Amygdala (tissue), 56 donors: ENCODE measurements at places on chromosomes 16 and 17.

- DNase-seq, result no peak
Observed at GRCh38 chr16:71311553-71312158, 22.5 kb upstream of the CMTR2 start.

DNA sequence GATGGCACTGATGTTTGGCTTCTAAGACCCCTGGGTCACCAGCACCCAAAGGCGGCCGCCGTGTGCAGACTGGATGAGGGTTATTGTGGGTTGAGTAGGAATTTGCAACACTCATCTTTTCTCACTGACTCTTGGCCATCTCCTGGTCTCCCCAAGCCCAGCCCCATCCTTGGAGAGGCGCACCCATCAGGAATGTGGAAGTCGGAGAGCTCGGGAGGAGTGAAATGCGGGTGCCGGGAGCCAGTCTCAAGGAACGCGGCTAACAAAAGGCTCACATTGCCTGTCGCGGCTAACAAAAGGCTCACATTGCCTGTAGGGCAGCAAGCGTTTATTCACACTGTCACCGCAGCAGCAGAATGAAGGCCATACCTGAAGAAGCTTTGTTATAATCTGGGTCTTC, 248.6 kb downstream of the FOXL1 start:
- no peak for DNase-seq

GRCh38 chr17:4810696-4811290, 3.8 kb downstream of the PLD2 start:
- DNase-seq, result no peak

DNA sequence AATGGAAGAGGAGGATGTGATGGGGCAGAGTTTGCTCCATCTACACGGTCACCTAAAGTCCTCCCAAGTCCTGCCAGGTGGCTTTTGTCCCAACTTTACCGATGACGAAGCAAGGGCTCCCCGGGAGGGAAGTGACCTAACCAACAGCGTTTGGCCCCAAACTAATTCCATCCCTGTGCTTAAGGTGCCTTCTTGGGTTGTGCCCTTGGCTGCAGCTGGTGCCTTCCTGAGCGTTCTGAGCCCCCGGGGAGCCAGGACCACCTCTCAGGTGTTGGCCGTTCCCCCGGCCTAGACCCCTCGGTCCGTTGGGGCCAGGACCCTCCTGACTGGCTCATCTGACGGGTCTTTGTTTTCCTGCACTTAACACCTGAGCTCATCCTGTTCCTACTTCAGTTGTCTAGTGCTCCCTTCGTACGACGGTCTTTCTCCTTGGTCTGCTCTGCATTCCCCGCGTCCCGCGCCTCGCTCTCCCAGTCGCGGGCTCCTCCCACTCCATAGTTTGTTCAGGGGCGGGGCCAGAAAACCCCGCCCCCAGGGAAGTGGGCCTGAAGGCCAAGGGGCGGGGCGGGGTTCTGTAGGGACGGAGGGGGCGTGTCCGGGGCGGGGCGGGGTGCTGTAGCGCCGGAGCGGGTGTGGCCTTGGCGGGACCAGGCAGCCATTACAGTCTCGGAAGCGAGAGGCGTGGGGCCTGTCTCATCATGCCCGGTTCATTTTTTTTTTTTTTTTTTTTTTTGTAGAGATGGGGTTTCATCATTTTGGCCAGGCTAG, 822 bp upstream of the ZSCAN10 start:
- peak; percentile 20 for DNase-seq

- no peak for DNase-seq
Observed at GRCh38 chr17:5272322-5272721, 9.8 kb upstream of the RABEP1 start.

DNA sequence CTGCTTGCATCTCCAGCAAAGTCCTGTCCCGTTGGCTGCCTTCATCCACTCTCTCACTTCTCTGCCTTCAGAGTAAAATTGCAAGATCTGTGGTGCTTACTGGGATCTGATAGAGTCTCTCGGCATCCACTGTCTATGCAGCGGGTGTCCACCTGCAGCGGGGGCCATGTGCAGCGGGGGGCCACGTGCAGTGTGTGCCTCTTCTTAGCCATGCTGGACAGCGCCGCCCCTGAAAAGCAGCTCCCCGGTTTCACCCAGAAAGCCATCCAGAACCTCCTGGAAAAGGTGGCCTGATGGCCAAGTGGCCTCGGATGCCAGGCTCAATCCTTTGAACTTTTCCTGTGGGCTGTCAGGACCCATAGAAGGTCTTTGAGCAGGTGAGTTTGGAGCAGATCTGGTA, 9.5 kb downstream of the STX4 start:
- DNase-seq, result no peak

GRCh38 chr17:16991349-16992009, 19.6 kb upstream of the TNFRSF13B start:
- peak; percentile 54 for DNase-seq

DNA sequence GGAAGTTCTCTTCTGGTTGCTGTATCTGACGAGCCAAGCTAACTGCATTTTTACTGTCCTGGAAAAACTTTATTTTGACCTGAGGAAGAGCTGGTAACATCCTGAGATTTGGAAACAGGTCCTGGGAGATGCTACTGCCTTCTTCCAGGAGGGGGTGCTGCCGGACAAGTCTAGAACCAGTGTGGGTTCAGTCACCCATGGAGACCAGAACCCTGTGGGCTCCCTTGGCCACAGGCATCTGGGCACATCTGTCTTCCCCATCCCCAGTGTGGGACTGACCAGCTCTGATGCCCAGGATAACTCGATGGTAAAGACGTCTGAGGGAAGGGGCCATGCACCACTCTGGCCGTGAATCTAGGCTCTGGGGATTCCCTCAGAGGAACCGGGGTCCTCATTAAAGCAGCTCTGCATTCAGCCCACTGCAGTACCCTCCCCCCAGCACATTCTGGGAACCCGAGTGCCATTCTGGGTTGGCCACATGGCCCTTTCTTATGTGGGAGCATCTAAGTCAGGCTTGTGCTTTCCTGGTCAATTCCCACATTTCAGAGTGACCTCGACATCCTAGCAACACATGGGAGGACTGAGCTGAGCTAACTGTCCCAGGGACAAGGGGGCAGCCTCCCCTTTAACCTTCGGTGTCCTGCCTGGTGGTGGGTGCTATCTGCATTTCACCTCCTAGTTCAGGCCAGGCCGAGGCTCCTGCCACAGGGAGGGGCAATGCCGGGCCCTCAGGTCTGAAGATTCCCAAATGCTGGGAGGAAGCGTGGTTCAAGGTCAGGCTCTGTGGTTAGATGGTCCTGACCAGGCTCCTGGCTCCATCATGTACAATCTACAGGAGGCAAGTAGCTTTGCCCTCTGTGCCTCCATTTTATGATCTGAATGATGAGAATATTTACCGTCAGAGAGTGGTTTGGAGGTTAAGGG, 6.4 kb downstream of the C16orf86 start:
- DNase-seq, result no peak

DNA sequence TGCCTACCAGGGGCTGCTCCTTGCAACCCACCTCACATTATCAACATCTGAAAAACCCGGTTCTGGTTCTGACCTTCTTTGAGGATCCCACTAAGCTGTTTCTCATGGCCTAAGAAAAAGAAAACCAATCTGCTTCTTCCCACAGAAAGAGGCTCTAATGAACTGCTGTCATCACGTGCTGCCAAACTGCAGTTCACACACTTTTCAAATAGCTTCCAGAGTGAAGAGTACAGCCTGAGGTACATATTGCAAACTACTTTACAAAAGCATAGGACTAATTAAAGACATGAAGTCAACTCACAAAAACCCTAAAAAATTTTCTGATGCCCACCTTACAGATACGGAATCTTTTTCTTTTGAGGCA, 36.7 kb downstream of the SMG6 start:
- DNase-seq, result no peak

DNA sequence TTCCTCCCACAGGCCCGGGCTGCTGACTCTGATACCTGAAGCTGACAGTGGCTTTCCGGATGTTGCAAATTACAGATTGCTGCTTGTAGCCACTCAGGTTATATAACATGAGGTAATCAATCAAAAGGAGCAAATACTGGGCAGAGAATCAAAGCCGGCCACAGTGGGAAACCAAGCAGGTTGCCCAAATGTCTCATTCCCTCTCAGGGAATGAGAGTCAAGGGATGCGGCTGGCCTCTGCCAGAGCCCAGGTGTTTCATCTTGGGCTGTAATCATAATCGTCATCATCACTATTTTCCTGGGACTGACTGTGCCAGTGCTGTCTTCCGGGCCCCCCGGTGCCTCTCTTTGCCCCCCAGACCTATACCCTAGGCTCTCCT, 292.4 kb upstream of the FOXF1 start:
- DNase-seq, result no peak

GRCh38 chr17:28230011-28230410, 89.0 kb upstream of the TMEM97 start:
- DNase-seq, result no peak

DNA sequence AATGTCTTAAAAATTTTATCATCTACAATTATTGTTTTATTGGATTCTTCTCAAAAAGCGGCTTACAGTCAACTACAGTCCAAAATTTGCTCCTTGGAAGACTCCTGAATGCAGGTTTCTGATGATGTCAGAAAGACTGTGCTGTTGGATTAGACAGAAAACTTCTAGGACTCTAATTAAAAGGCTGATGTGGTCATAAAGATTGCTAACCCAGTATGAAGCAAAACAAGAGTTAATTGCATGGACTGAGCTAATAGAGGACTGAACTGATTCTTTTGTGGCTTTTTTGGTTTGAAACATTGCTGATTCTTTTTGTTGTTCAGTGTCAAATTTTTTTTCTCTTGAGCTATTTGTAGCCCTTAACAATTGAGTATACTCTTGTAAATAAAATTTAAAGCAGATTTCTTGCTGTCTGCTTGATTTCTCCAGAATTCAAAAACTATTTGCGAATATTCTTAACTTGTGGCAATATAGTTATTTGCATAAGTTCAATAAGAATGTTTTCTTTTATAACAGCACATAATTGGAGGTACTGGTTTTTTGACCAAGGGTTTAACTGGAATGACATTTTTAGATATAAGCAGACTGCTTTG, 33.1 kb upstream of the LCMT1 start:
- no peak for DNase-seq

DNA sequence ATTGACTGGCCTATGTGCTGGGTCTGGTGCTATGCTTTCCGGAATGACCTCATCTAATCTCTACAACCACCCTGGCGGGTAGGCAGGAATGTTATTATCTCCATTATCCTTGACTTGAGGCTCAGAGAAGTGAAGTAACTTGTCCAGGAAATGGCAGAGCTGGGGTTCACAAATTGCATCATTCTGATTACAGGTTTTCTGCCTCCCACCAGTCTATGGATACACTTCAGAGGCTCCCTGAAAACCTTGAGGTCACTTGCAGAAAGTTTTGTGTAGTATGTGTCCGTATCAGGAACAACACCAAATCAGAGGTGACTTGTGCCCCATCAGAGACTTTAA, 19.1 kb downstream of the NOD2 start:
- no peak for DNase-seq

GRCh38 chr17:61689610-61690180, 98.7 kb upstream of the NACA2 start:
- DNase-seq, result no peak

GRCh38 chr16:14628806-14629611, 1.1 kb downstream of the PARN start:
- DNase-seq, result no peak

GRCh38 chr17:72151565-72152386, 31.0 kb downstream of the SOX9 start:
- DNase-seq, result peak; percentile 51

- DNase-seq, result no peak
Observed at GRCh38 chr17:56026915-56027314, 126.4 kb upstream of the ANKFN1 start.

DNA sequence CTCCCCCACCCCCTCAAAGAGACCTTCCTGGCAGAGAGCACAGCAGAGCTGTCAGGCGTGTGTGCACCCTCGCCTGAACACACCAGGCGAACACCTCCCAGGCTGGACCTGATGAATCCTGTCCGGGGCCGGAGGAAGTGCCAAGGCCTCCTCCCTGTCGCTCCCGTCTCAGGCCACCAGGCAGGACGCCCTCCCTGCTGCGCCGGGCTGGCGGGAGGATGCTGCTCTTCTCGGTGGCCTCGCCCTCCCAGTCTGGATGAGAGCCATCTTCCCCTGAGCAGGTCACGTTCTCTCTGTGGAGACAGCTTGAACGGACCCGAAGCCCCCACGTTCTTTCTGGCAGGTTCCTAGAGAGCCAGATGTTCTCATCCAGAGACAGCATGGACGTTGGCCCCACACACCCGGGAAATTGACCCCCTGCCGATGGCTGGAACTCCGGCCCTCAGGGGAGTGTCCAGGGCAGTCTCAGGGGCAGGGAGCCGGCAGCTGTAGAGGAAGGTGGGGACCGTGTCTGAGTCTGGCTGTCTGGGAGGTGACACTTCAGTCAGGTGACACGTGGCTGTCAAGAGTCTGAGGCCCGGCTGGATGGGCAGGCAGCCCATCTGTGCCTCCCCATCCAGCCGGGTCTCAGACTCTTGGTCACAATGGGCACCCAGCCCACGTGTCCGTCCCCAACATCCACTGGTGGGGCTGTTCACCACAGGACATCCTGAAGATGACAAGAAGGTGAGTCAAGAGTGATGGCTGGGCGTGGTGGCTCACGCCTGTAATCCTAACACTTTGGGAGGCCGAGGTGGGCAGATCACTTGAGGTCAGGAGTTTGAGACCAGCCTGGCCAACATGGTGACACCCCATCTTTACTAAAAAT, 5.0 kb upstream of the TIMP2 start:
- DNase-seq, result no peak

GRCh38 chr16:47503936-47504335, 42.8 kb downstream of the PHKB start:
- DNase-seq, result no peak

DNA sequence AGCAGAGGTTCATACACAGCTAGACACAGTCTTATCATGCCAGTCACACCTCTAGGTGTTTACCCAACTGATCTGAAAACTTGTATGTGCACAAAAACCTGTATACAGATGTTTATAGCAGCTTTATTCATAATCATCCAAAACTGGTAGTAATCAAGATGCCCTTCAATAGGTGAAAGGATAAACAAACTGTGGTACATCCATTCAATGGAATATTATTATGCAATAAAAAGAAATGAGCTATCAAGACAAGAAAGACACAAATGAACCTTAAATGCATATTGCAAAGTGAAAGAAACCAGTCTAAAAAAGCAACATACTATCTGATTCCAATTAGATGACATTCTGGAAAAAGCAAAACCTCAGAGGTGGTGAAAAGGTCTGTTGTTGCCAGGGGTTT, 47.6 kb upstream of the CNEP1R1 start:
- no peak for DNase-seq

GRCh38 chr17:45131616-45132319, 547 bp downstream of the PLCD3 start:
- DNase-seq, result peak; percentile 44
